Fibroblast of pulmonary artery (primary cell): ENCODE measurements at places on chromosomes 5 and 9.
A peak's percentile ranks its signal among the peaks of the same experiment; 100 is the strongest.

- no peak for DNase-seq
These were observed 4.9 kb upstream of the RCL1 start for GRCh38 chr9:4787876-4788275.

DNA sequence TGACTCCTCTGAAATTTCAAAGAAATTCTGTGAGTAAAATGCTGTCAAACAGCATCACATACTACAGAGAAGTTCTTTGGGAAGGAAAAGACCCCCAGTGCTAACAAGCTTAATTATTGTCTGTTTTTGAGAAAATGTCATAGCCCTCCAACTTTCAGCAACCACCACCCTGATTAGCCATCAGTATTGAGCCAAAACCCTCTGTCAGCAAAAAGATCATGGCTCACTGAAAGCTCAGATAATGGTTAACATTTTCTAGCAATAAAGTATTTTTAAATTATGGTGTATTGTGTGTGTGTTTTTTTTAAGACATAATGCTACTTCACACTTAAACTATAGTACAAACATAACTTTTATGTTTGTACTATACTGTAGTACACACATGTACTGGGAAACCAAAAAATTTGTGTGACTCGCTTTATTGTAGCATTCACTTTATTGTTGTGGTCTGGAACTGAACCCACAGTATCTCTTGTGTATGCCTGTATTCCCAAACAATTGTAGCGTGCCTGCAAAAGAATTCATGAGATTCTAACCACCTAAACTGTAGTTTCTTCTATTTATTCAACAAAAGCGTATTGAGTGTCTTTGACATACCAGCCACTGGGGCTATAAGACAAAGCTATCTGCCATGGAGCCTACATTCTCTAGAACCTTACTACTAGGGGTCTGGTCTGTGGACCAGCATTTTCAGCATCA lies 31.6 kb downstream of the TLE4 start:
- DNase-seq = peak; percentile 18

- no peak for DNase-seq
These were observed 50.2 kb downstream of the ARHGEF37 start for GRCh38 chr5:149631506-149631905.

GRCh38 chr5:119597728-119598298 lies 31.5 kb upstream of the FAM170A start:
- DNase-seq = no peak

DNA sequence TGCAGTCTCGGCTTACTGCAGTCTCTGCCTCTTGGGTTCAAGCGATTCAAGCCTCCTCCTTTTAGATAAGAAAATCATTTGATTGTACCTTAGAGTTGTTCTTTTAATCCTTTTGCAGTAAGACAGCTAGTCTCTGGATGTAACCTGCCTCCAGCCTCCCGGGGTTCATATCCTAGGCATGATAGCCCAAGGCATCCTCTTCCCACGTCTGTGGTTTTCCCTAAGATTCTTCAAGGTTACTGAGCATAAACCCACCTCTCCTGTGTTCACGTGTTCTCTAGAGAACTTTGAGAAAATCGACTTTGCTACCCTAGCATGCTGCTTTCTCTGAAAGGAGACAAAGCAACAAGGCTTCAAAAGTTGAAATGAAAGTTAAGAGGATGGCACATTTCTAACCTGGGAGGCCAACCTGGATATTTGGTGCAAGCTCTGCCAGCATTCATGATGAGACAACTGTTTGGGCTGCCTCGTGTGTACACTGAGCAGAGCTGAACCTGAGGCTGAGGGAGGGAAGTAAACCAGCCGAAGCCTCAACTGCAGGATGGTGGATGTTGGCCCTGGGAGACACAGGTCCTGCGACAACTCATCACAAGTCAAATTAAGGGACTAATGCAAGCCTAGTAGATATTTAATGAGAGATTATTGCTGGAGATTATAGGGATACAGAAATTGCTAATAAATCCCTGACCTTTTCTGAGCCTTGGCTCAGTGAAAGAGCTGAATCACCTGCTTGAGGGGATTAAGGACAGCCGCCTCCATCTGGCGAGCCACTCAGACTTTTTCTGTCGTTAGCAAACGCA lies 261.8 kb downstream of the ARHGAP26 start:
- DNase-seq = no peak

DNA sequence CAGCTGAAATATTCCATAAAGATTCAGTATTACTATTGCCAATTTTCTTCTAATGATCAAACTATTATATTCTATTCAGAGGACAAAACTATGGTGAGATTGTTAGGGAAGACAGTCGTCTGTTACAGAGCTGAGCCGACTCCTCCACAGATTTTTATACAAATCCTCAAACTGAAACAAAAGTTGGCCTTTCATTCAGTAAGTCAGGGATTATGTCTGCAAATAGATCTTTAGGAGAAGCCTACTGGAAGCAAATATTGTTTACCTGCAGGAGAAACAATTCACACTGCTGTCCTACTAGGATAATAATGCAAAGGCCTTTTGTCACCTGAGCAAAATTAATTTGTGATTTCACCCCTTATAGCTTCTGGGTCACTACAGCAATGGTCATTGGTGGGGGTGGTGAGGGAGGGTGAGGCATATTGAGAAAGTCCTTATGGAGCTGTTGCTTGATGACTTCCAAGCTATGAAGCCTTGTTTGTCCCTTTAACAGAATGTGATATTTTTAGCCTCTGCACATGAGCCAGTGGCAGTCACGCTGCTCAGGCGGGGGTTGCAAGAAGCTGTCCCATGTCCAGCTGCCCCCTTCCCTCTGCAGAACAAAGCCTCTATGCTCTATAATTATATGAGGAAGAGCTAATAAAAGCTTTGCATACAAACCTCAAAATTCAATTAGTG lies 200.5 kb upstream of the KLF9 start:
- DNase-seq = no peak

DNA sequence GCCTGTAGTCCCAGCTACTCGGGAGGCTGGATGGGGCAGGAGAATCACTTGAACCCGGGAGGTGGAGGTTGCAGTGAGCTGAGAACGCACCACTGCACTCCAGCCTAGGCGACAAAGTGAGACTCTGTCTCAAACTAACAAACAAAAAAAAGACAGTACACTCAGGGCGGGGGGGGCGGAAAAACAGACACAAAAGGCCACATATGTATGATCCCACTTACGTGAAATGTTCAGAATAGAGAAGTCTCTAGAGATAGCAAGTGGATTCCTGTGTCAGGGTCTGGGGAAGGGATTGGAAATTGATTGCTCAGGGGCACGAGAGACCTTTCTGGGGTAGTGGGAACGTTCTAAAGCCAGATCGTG lies 9.0 kb upstream of the LCN1 start:
- DNase-seq = no peak

DNA sequence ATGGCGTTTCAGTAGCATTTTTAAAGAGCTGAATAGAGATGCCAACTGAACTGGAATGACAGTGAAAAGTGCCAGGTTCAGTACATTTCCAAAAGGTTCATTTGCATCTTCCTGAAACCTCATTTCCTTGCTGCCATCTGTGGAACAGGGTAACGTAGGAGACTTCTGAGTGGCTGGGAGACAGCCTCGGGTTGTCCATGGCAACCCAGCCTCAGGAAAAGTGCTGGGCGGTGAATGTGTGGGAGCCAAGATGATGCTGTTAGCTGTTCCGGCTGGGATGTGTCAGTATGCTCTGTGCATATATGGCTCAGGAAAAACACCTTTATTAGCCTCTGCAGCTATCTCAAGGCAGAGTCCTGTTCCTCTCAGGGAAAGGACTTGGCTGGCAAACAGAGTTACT lies 87.5 kb downstream of the KLHL3 start:
- no peak for DNase-seq

DNA sequence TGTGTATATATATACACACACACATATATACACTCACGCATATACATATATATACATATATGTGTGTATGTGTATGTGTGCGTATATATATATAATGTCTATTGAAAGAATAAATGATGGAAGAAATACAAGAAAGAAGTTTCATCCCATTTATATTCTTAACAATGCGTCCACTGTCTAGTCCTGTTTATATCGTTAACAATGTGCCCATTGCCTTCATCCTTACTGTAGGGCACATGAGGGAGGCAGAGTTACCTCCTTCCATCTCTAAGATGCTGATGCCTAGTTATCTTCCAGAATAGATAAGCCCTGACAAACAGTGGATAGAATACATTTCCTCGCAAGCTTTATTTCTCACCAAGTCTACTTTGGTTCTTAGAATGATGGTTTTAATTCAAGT lies 389.8 kb upstream of the SEMA6A start:
- DNase-seq = no peak

DNA sequence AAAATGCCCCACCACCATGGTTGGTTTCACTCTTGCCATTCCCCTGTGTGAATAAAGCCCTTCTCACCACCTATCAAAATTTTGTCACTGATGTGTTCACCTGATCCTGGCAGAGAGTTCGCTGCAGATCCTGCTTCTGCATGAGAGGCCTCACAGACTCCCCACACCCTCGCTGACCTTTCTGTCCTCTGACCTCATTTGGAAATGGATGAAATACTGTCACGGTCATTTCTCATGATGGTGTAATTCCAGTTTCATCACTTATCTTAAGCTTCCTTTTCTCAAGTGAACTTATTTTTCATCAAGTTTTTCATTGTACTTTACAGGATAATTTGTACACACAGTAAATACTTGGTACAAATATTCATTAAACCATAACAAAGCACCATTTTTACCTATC lies 131.3 kb downstream of the FRMD3 start:
- no peak for DNase-seq

DNA sequence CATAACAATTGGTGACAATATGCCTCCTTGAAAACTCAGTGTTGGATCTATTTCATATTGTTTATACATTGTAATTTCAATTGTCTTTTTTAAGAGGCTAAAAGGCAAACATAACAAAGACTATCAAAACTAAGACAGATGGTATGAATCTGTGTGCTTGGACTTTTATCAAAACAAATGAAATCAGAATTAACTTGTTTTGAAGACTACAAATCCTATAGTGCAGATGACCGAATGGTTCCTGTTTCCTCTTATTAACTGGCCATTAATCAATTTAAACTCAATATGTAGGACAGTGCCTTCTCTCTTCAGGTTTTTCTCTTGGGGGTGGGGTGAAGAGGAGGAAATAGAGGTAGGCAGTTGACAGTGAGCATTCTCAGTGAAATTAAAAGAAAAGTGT lies 366.9 kb upstream of the GRAMD2B start:
- DNase-seq = no peak

DNA sequence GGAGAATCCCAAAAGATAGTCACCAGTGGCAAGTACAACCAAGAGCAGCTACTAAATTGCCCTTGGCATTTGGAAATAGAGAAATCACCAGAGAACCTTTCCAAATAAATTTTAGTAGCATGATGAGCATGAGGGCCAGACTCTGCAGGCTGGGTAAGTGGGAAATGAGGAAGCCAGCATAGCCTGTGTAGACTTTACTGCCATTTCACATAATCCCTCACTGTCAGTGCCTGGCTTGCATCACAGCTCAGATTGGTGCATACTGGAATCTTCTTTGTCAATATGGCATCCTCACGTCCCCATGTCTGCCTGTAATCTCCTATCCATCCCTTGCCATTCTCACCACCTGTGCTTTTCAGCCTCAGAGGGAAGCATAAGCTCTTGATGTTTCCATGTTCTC lies 14.5 kb downstream of the GRAMD2B start:
- no peak for DNase-seq

- DNase-seq = no peak
These were observed 684.0 kb upstream of the ACO1 start for GRCh38 chr9:31700252-31701045.

DNA sequence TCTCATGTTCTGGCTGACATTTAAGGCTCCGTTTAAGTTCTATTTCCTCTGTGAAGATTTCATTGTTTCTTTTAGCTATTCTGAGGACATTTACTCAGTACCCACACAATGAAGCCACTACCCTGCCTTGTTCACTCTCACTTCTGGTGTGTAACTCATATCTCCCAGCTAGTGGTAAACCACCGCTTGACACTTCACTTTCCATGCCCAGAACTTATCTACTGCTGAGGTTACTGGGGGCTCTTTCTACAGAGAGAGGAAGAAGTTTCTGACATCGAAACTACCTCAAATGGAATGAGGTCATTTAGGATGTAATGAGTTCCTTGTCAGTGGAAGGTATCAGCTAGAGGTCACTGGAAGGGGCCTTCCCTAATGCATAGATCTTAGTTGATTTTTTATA lies 501.5 kb downstream of the DMAC1 start:
- DNase-seq = no peak

DNA sequence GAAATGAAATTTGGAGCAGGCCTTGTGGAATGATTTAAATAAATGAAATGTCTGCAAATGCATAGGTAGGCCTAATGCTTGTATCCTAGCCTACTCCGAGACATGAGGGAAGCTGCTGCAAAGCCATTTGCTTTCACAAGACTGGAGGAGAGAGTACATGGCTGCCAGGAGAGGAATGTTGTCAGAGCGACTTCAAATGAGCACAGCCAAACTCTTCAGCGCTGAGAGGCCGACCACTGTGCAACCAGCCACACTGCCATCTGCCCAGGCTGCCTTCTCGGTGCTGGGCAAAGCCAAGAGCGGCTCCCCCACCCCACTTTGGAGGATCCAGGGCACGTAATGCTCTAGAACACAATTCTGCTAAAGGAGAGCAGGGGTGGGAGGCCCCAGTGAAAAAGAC lies 122.6 kb downstream of the RASEF start:
- DNase-seq = no peak

DNA sequence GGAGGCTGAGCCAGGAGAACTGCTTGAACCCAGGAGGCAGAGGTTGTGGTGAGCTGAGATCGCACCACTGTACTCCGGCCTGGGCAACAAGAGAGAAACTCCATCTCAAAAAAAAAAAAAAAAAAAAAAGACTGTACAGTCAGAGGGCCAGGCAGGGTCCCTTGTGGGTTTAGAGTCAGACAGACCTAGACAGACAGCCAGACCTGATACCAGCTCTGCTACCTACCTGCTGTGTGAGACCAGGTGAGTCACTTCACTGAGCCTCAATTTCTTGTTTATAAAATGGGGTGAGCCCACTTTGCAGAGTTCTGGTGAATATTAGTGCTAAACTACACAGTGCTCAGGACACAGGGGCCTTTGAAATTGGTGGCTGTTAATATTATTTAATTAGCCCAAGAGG lies 19.7 kb downstream of the TRIM14 start:
- DNase-seq = no peak

- no peak for DNase-seq
These were observed 22.4 kb upstream of the TNFSF15 start for GRCh38 chr9:114828303-114828650.

- no peak for DNase-seq
These were observed 510.0 kb downstream of the GADD45G start for GRCh38 chr9:90114641-90115425.

DNA sequence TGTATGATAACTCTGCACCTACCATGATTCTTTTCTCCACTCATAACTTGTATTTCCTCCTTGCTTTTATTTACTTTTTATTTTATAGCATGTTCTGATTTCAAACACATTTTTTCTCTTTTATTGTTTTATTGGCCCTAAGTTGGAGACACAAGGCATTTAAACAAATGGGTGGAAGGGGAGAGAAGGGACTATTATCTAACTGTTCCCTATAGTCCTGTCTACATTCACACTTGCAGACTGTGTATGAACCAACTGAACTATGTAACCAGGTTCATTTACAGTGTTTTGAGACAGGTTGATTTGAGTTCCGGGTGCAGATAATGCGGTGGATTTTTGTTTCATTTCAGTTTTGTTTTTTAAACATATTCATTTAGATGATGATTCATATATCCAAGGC lies 830.6 kb upstream of the SEMA6A start:
- DNase-seq = no peak
